Retina (tissue), 1 donor: ENCODE measurements at places on chromosomes 16 and 17.

DNA sequence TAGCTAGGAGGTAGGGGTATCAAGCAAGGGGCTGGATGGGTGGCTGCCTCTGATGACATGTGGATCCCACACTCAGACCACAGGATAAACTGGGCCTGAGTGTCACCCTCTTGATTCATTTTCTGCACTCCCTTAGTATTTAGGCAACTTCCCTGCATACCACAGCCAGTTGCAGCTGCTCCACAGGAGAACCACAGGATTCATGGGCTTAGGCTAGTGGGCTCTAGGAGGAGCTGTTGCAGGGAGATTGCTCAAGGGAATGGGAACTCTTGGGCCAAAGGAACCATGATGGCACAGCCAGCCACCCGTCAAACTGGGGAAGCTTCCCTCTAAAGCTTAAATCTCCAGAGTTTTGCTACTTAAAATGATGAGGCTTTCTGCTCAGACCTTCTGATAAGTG, 269.7 kb upstream of the ASIC2 start:
- DNase-seq = no peak

GRCh38 chr17:4334776-4335584, 31.5 kb downstream of the UBE2G1 start:
- no peak for DNase-seq

GRCh38 chr17:62998665-62999393, 32.8 kb downstream of the TANC2 start:
- no peak for DNase-seq

DNA sequence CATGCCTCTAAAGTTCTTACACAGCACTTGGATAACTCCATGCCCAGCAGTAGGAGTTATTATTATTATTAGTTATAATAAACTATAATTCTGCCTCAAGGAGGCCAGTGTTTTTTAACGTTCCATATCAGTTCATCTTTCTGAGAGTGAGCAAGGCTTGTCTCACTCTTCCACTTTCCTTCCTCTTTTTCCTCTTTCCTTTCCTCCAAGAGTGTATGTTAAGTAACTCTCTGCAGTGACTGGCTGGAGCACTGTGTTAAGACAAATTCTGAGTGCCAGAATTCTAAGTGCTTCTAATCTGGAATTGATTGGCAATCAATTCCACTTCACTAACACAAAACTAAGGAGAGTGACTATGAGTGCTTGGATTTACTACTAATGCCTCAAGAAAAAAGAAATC, 16.4 kb downstream of the CLEC19A start:
- no peak for DNase-seq

GRCh38 chr17:68489919-68490318, 22.3 kb upstream of the PRKAR1A start:
- DNase-seq = no peak

- peak; percentile 34 for DNase-seq
Measured at GRCh38 chr17:35244341-35245195, 1.7 kb downstream of the SLFN5 start.

DNA sequence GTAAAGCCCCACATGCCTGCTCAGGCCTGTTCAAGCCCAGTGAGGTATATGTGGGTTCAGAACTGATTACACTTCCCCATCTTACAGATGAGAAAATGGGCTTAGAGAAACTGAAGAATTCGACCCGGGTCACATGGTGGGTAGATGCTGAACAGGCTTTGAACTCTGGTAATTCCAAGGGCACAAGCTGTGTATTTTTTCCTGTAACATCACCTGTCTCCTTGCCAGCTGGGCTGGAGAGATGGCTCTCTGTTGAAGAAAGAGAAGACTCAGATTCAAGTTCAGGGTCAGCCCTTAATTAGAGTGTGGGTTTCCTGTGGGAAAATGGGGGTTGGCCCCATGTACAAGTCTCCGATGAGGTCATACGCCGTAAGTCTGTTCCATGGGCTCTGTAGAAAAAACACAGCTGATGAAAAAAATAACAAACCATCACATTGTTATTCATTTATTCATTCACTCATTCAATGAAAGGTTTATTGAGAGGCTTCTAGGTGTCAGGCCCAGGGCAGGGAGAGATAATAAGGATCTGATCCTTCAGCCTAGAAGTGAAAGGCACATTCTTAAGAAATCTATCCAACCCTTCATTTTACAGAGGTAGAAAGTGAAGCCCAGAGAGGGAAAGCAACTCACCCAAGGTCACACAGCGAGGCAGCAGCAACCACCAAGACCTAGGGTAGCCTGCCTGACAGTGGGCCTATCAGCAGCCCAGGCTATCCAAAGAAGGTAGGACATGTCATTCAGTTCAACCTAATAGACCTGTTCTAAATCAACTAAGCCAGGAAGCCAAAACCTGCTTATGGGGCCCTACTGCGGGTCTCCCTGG, 482.8 kb downstream of the SOX9 start:
- no peak for DNase-seq

DNA sequence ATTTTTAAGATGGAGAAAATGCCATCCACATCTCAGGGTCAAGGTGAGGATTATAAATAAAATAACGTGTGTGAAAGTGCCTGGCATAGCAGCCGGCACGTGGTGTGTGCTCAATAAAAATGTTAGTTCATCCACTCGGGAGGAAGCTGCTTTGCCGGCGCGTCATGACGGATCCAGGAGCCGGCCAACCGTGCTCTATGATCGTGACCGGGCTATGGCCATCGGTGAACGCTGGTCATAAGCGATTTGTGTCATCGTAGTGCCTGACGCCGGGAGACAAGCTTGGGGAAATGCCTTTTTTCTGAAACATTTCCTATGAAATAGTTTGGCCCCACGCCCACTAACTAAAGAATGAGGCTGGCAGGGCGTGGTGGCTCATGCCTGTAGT, 74.0 kb downstream of the CMC2 start:
- no peak for DNase-seq

DNA sequence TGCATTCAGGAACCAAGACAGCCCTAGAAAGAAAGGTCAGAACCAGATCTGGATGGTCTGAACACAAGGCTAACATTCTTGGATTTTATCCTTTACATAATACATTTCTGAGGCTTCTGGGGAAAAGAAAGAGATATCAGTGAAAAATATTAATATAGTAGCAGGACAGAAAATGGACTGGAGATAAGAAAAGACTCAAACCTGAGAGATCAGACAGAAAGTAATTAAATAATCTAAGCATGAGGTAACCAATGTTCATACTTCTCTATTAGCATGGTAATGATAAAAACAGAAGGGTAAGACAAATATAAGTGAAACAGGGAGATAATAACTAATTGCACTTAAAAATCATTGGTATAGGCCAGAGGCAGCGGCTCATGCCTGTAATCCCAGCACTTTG, 5.5 kb downstream of the TRIM37 start:
- DNase-seq = no peak

- DNase-seq = no peak
Measured at GRCh38 chr16:72814226-72814625, 233.7 kb downstream of the ZFHX3 start.

DNA sequence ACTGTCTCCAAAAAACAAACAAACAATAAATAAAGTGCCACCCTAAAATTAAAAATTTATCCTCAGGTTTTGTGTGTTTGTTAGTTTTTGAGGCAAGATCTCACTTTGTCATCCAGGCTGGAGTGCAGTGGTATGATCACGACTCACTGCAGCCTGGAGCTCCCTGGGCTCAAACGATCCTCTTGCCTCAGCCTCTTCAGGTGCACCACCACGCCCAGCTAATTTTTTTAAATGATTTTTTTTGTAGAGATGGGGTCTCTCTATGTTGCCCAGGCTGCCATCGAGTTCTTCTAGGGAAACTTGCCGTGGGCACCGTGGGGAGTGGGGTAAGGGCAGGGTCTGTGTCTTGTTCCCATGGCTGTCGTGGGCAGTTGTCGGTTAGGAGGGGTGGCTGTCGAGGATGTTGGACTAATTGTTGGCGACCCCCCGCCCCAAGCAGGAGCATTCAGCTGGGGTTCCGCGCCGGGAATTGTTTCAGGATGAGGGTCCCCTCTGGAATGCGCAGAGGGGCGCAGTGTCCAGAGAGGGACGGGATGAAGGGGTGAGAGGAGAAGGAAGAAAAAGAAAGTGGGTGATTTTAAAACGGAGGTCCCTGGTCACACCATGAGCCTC, 1.1 kb upstream of the RNF213 start:
- peak; percentile 20 for DNase-seq

GRCh38 chr16:610513-611381, 20.0 kb upstream of the WFIKKN1 start:
- DNase-seq = peak; percentile 57

GRCh38 chr17:30381340-30381659, 2.6 kb downstream of the CPD start:
- DNase-seq = no peak

GRCh38 chr17:34859652-34860051, 101.6 kb downstream of the CCT6B start:
- DNase-seq = no peak

GRCh38 chr17:57911834-57912673, 43.2 kb downstream of the CUEDC1 start:
- DNase-seq = peak; percentile 56

DNA sequence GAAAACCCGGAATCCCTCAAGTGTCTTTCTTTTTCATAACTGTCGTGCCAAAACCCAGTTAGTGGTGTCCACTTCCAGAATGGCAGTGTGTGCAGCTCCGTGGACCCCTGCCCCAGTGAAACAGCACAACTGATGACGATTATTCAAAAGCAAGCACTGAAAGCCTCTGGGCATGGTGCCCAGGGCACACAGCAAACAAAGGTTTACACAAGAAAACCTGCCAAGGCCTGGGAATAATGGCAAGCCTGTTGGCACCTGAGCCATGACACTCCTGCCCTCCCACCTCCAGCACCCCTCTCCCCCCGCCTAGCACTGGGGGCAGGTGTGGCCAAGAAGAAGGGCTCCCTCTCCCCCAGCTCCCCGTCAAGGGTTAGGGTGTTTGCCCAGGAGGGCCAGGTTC, 2.8 kb downstream of the PKMYT1 start:
- DNase-seq = no peak

- DNase-seq = peak; percentile 39
Measured at GRCh38 chr17:41527063-41528023, 765 bp downstream of the KRT19 start.

- peak; percentile 29 for DNase-seq
Measured at GRCh38 chr17:56320443-56320842, 167.2 kb downstream of the ANKFN1 start.

GRCh38 chr16:17887963-17888362, 417.2 kb upstream of the XYLT1 start:
- DNase-seq = no peak

DNA sequence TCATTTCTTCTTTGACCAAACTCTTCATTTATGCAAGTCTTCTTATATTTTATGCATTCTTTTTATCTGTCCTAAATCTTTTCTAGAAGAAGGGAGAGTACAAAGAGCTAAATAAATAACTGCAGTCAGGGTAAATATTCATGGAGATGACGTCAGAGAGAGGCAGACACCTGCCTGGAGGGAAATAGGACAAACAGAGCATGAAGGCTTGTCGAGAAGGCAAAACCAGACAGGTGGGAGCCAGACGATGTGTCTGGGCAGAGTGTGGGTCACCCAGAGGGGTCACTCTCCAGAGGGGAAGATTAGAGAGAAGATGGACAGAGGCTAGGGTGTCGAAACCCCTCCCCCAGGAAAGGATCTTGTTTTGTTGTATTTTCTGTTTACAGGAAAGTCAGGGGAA, 78.3 kb upstream of the RPL38 start:
- DNase-seq = no peak

DNA sequence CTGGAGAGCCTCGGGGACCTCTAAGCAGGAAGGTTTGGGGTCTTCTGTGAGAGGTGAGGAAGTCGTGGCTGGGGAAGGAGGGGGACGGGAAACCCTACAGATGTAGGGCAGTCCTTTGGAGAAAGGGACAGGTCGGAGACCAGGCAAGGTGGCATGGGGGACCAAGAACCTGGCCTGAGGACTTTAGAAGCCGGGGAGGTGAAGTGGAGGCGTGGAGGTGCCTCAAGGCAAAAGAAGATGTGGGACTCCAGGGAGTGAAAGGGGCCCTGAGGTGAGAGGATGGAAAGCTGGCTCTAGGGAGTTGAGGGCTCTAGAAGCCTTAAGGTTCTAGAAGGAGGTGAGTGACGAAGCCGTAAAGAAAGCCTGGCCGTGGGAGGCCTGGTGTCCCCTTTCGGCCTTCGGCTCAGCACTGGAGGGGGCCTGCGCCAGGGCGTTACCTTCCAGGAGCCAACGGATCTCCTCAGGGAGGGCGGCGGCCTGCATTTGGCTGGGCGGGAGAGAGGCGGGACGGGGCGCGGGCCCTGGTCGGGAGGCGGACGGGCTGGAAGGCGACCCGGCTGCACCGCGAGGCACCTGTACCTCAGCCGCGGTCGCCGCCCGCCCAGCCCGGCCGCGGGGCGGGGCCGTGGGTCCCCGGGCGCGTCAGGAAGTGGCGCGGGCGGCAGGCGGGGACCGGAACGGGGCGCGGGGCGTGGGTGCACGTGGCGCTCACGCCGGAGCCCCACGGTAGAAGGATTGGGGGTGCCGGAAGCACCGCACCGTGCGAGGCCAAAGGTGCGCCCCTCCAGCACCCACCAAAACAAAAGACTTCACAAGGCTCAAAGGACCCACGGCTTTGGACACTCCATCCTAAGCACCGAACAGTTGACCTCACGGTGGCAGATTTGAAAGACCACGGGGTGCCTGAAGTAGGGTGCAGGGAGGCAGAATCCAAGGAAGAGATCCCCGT, at the start of gene SKAP1:
SKAP1 (minus strand) TSS at position 577 of the 949 bp plus-strand sequence.
- DNase-seq = peak; percentile 28

DNA sequence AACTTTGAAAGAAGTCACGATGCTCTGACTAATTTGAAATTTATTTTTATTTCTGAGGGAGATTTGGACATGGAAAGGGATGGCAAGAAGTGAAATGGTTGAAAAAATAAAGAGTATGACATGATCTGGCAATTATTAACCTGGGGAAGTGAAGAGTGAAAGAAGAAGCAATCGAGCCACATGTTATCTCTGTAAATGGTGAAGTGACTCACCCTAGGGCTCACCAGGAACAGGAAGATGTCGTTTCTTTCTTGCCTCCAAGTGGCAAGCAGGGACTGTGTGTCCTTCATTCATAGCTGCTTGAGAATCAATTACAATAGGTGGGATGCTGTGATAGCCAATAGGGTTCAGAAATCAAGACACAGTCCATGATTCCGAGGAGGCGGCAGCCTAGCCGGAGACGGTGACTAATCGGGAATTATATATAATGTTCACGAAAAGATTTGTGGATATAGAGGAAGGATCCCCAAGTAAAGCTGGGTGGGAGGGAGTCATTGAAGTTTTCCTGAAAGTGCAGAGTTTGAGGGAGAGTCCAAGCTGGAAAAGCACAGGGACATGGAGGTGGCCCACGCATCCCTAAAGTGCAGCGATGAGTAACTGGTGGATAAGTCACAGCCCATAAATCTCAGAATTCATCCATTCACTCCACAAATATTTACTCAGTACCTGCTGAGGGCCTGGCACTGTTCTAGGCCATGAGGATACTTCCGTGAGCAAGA, 18.2 kb upstream of the KRT20 start:
- no peak for DNase-seq

- DNase-seq = no peak
Measured at GRCh38 chr16:17258848-17259713, 211.7 kb downstream of the XYLT1 start.
